Anterior cingulate cortex (tissue), 58 donors: ENCODE measurements at places on chromosomes 3 and 15.

GRCh38 chr15:37893309-37893708 lies 41.1 kb upstream of the TMCO5A start:
- no peak for DNase-seq

- no peak for DNase-seq
Observed at GRCh38 chr3:52350981-52351761, 35.1 kb downstream of the DNAH1 start.

GRCh38 chr3:138219255-138219654 lies 32.2 kb downstream of the ARMC8 start:
- DNase-seq, result no peak

DNA sequence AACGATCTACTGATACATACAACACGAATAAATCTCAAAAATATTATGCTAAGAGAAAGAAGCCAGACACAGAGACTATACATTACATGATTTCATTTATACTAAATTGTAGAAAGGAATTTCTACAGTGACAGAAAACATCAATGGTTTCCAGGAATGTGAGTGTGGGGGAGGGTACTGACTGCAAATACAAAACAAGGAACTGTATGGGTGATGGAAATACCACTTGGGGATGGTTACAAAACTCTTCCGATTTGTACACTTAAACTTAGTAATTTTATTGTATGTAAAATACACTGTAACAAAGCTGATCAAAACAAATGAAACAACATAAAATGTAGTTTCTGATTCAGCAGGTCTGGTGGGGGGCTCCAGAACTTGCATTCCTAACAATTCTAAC lies 45.8 kb upstream of the IP6K2 start:
- no peak for DNase-seq

GRCh38 chr3:148077965-148078364 lies 619.7 kb upstream of the AGTR1 start:
- no peak for DNase-seq

GRCh38 chr3:135905058-135905724 lies 60.3 kb upstream of the PPP2R3A start:
- DNase-seq, result no peak

DNA sequence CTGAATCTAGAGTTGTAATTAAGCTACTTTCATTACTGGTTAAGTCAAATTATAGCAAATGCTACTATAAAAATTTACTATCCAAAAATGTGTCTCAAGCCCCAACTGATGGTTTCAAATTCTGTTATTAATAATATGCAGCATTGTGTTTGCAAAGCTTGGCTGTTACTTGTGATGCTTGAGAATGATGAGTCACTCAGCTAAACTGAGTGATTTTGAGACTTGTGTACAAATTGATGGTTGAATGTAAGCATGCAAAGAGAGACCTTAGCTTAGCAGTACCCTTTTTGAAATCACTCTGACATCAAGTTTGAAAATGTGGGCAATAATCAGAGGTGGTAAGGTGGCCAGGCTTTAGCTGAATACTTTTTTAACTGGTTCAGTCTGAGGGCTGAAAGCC lies 27.6 kb downstream of the OPA1 start:
- no peak for DNase-seq

- no peak for DNase-seq
Observed at GRCh38 chr15:80308002-80308401, 56.0 kb upstream of the CTXND1 start.

- no peak for DNase-seq
Observed at GRCh38 chr3:24481193-24481592, 13.5 kb downstream of the THRB start.

DNA sequence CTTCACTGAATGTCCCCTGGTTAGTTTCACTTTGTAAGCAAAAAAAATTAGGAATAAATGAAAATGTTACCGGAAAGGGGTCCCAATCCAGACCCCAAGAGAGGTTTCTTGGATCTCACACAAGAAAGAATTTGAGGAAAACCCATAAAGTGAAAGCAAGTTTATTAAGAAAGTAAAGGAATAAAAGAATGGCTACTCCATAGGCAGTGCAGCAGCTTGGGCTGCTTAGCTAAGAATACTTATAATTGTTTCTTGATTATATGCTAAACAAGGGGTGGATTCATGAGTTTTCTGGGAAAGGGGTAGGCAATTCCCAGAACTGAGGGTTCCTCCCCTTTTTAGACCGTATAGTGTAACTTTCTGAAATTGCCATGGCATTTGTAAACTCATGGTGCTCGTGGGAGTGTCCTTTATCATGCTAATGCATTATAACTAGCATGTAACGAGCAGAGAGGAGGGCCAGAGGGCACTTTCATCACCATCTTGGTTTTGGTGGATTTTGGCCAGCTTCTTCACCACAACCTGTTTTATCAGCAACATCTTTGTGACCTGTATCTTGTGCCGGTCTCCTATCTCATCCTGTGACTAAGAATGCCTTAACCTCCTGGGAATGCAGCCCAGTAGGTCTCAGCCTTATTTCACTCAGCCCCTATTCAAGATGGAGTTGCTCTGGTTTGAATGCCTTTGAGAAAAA lies 41.0 kb upstream of the CMSS1 start:
- DNase-seq, result no peak

DNA sequence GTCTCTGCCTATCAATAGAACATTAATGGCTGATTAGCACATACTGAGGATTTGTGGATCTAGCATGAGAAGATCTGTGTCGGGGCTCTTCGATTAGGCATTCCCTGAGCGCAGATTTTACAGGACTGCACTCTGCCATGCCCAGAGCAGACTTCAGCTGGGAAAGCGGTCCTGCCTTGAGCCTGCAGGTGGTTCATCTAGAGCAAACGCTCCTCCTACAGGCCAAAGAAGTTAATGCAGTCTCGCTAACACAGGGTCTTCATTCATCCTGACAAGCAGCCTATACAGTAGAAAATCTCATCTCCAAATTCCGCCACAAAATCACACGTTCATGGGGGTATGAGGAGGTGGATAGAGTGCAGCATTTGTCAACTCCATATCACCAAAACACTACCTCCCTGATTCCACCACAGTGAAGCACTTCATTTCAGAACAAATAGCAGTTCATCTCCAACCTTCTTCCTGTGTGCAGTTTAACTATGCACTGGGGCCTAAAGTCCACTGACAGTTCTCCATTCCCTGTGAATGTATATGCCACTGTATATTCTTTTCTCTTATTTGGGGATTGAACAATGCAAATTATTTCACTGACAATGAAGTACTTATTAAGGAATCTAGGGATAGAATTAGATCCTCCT lies 405.8 kb downstream of the IGSF11 start:
- DNase-seq, result peak; percentile 74

DNA sequence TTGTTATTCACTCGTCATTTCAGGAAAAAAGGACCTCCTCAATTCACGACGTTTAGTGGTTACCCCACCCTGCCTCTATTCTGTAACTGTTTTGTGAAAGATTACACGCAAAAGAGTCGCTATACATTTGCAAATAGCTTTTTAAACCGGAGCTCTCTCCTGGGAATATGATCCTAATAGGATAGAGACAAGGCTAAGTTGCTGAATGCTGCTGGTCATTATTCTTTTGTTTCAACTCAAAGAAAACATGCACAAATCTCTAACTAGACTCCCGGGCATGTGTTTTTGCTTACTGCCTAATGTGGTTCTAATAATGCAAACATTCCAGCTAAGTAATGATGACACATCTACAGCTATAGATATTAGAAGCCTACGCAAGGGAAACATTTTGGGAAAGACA lies 214.6 kb upstream of the MDFIC2 start:
- DNase-seq, result no peak

GRCh38 chr15:58418135-58418534 lies 13.7 kb upstream of the LIPC start:
- DNase-seq, result no peak

GRCh38 chr3:195179776-195180489 lies 91.0 kb downstream of the XXYLT1 start:
- DNase-seq, result no peak

DNA sequence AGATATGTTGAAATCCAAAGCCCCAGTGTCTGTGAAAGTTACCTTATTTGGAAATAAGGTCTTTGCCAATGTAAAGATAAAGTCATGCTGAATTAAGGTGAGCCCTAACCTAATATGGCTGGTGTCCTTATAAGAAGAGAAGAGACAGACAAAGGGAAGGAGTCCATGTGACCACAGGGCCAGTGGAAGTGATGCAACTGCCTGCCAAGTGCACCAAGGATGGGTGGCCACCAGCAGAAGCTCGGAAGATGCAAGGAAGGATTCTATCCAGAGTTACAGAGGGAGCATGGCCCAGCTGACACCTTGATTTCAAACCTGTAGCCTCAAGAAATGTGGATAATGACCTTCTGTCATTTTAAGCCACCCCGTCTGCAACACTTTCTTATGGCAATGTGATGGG lies 35.3 kb upstream of the PGPEP1L start:
- no peak for DNase-seq

DNA sequence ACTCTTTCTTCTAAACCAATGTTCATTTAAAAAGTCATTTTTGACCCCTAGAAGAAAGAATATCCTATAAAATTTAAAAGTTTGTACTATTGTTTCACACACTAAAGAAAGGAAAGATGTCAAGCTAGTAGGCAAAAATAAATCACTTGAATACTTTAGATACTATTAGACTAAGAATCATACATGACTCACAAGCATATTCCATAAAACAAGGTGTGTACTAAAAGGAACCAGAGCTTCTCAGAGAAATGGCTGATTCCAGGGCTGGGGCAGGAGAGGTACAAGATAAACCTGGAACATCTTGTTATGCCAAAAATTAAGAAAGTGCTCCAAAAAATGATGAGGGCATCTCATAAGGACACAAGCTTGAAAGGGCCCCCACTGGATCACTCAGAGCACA lies 8.7 kb downstream of the DLG1 start:
- no peak for DNase-seq

DNA sequence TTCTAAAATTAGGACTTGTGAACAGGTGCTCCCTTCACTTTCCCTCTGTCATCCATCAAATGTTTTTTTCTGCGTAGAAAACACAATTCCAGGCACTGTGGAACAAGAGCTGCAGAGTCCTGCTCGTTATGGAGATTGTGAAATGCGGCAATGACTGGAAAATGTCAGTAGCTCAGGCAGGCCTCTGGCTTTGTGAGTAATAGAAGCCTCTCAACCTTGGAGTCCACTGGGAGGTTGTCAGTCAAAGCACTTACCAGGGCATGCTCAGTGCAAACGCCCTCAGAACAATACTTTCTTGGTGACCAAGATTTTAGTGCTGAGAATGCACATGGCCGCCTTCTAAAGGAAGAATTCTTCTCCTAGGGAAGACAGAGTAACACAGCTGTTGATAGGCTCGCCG lies 26.7 kb upstream of the MED12L start:
- DNase-seq, result no peak

GRCh38 chr15:44718180-44718926 lies 7.0 kb downstream of the B2M start:
- DNase-seq, result no peak

- DNase-seq, result no peak
Observed at GRCh38 chr3:108589998-108590323, 439 bp downstream of the DZIP3 start.

GRCh38 chr3:46221391-46221790 lies 13.3 kb upstream of the CCR1 start:
- no peak for DNase-seq

GRCh38 chr15:68209735-68210408 lies 4.7 kb upstream of the CALML4 start:
- no peak for DNase-seq

- no peak for DNase-seq
Observed at GRCh38 chr3:134085034-134085775, 55.5 kb upstream of the SLCO2A1 start.

GRCh38 chr15:38609097-38609738 lies 44.6 kb upstream of the RASGRP1 start:
- no peak for DNase-seq

DNA sequence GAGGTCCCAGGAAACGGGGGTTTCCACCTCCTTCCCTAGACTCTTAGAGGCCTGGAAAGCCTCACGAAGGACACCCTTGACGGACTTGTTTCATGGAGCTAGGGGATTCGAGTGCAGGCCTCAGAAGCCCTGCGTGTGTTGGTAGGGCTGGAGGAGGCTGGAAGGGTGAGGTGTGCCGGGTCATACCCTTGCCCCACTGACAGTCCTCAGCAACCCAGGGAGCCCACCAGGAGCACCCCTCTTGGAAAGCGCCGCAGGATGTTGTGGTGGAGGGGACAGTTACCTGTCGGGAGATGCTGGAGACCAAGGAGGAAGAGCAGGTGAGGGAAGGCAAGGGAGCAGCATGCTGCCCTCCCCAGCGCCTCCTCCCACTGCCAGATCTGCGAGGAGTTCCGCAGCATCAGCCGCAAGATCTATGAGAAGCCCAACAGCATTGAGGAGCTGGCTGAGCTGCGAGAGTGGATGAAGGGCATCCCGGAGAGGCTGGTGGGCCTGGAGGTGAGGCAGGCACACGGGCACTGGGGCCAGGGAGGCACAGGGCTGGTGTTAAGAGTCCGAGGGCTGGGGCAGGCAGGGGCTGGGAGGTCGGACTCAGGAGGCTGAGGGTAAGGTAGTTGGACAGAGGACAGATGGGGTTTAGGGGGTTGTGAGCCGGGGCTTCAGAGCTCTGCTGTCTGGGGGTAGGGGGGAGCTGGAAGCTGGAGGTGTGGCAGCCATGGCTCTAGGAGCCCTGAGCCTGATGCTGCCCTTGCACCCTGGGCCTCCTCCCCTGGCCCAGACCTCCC lies 33.7 kb downstream of the DNAH1 start:
- no peak for DNase-seq

DNA sequence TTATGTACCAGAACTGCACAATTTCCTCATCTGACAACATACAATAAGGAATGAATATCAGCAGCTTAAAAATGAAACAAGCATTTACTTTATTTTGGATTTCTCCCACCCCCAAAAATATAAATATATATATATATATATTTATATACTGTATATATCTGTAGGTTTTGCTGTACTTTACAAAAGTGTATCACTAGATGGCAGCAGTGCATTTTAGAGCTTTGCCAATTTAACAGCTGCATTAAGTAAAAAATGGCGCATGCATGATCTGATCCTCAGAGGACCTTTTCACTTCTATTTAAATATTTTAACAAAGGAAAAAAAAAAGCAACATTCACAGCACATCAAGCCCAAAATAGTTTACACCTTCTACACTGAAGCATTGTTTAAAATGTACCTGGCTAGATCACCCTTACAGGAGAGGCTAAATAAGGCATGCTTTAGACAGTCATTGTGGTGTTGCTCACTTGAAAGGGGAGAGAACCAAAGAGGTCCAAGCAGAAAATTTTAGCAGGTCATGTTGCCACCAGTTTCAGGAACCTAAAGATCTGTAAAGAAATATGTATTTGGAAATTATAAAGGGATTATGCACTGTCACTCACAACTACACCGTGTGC lies 72.6 kb downstream of the NPTN start:
- no peak for DNase-seq

DNA sequence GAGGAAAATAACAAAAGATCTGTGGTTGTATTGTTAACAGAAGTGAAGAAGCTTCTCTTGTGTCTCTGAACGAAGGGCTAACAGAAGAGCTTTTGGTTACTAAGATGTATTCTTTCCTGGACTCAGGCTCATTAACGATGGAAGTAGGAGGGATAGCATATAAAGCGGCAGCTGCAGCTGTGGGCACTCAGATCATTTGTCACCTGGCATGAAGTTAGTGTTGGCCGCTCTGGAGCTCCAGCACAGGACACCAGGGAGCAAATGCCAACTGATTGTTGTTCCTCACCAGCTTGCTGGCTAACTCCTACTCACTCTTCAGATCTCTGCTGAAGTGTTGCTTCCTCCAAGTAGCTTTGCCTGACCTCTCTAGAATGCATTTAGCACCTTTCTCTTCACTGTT lies 15.5 kb upstream of the SLITRK3 start:
- DNase-seq, result no peak

GRCh38 chr3:13401149-13401548 lies 19.0 kb downstream of the NUP210 start:
- DNase-seq, result no peak
